Stimulated activated CD8-positive, alpha-beta memory T cell treated with anti-CD3 and anti-CD28 coated beads, Interleukin-2, amount 100 ng/mL, for 48 hours (primary cell): ENCODE measurements at places on chromosomes 7 and 10.

GRCh38 chr7:155466814-155467733 lies 9.1 kb downstream of the EN2 start:
- DNase-seq, result peak; percentile 43

DNA sequence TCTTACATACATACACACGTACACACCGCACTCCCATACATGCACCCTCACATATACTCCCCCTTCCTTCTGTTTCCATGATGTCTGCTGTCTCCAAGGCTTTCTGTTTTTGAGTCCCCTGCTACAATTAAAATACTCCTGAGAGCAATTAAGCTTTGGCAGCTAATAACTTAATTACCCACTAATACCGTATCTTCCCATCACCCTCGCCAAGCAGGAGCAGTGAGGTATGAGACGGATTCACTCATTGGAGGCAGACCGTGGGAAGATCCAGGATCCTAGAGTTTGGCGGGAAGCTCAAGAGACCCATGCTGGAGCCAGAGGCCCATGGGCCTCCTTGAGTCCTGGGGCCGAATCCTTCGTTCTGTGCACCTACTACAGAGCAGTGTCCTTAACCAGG lies 1.7 kb upstream of the CALN1 start:
- no peak for DNase-seq

DNA sequence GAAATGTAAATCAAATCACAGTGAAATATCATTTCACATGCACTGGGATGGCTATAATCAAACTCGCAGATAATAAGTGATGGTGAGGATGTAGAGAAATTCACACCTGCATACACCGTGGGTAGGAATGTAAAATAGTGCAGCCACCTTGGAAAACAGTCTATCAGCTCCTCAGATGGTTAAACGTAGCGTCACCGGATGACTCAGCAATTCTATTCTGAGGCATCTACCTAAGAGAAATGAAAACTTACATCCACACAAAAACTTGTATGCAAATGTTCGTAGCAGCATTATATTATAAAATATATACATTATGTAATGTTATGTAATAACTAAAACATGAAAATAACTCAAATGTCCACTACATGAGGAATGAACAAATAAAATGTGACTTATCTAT lies 38.9 kb downstream of the SH3PXD2A start:
- no peak for DNase-seq

DNA sequence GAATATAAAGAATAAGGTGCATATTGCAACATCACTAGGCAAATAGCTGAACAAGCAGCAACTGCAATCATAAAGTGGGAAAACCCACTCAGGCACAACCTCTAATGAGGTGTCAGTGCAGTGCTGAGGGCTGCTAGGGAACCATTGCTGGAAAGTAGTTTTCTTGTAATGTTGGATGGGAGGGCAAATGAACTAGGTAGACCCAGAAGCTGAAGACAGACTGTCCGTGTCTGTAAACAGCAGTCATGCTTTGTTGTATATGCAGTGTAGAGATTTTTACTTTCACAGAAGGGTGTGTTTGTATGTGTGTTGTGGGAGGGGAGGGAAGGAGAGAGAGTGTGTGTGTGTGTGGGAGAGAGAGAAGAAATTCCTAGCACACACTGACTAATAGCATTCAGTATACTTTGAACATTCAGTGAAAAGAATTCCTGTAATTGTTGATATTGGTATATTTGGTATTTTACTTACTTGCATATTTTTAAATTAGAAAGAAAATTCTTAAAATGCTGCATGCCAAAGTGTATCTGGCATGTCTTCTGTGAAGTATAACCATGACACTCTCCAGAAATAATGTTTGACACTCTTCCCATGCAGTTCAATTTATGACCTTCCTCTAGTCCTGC lies 28.8 kb downstream of the ITGB8 start:
- no peak for DNase-seq

DNA sequence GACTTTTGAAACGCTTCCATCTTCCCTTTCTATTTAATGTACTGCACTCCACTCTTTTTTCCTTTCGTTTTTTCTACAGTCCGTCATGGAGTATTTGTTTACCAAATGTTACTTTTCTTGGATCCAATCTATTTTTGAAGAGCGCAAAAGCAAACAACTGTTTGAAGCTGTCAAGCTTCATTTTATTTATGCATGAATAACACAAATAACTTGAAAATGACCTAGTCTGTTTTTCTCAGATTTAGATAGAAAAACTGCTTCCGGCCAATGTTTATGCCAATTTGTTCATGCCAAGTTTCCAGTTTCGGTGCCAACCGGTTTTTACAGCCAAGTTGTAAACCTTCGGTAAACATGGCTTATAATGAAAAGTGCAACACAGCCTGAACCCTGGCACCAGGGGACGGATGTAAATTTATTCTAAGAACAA lies 150.9 kb upstream of the KLF6 start:
- no peak for DNase-seq

DNA sequence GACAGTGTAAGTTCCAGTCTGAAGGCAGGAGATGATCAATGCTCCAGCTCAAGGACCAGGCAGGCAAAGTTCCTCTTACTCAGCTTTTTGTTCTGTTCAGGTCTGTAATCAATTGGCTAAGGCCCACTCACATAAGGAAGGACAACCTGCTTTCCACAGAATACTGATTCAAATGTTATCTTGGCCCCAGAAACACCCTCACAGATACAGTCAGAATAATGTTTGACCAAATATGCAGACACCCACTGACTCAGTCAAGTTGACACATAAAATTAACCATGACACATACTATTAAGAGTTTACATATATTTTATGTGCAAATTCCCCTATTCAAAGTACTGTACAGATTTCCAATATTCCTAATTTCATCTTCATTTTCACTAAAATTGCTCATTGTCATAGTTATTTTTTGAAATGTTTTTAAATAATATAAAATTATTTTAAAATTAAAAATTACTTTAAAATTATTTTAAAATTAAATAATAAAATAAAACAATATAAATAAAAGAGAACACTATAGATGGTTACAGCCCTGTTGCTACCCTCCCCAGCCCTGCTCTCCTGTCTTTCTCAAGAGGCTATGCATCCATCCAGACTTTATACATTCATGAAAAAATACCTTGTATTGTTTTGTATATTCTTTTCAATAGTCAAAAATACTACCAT lies 59.4 kb downstream of the RAB11FIP2 start:
- no peak for DNase-seq

- no peak for DNase-seq
These were observed 227.0 kb downstream of the BUB3 start for GRCh38 chr10:123381224-123381623.

DNA sequence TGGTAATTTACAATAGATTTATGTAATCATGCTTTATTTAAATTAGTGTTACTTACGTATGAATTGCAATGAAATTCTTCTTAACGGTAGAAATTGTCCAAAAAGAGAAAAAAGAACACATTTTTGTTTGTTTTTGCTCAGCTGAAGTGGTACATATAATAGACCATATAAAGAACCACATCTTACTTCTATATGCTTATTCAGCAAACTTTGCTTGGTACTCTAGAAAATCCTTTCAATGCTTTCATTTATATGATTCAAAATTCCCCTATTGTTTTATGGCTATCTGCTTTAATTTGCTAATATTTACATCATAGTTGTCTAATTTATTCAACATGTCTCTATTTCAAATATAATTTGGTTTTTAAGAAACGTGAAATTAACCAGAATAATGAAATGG lies 903.2 kb downstream of the ANKRD7 start:
- no peak for DNase-seq
